ENCODE measurements at places on chromosomes 5 and 9.

- DNase-seq: no peak
Measured at GRCh38 chr9:98442541-98442940, 187.1 kb upstream of the TBC1D2 start.

GRCh38 chr5:98773464-98774191, at the start of gene RGMB:
Gene RGMB, plus strand, starts transcription at chr5:98773663. Its CDS starts 408 bp downstream, at chr5:98774071.
- DNase-seq: peak; percentile 93

DNA sequence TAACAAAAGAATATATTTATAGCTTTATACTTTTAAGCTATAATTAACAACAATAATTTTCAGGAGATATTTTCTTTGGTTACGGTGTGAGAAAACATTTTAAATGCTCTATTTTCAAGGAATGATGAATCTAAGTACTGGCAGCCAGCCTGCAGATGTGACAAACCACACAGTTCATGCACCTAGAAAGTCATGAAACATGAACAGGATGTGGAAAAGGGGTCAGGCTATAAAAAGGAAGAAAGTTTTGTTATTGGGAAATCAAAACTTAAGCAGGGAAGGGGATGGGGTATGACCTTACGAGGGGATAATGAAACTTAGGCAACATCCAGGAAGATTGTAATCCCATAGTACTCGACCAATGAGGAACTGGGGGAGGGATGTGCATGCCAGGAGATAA, 508.7 kb upstream of the GRAMD2B start:
- no peak for DNase-seq

- DNase-seq: no peak
Measured at GRCh38 chr9:130373679-130374325, 71.0 kb upstream of the ASS1 start.

DNA sequence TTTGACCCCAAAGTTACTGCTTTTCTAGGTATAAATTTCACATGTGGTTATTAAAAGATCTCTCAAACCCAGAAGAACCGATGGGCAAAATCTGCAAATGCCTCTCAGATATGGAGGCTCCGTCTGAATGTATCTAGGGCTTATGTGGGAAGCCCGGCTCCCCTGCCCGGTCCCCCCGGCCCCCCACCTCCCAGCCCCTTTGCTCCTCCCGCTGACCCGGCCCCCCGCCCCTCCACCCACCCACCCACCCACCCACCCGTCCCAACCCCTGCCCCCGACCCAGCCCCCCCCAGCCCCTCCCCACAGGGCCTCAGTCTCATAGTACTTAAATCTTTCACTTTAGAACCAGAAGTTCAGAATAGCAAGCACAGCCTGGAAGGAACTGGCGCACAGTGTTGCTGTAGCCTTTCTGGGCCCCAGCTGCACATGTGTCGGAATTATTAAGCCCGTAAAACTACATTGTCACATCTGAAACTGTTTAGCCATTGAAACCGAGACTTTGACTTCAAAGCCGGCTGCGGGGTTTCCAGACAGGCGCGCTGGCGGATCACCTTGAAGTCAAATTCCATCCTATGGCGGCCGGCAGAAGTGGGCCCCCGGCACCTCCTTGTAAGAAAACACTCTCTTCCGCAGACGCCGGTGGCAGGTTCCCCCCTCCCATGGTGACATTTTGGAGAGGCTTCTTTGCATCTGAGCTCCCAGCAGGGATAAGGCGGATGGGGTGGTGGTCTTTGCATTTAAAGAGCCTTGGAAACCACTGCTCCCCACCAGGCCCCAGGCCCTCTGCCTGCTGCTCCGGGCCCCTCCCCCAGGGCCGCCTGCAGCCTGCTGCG, 12.8 kb downstream of the NKD2 start:
- DNase-seq: no peak

GRCh38 chr9:108861464-108861863, 602 bp upstream of the ACTL7A start:
- peak; percentile 22 for DNase-seq

DNA sequence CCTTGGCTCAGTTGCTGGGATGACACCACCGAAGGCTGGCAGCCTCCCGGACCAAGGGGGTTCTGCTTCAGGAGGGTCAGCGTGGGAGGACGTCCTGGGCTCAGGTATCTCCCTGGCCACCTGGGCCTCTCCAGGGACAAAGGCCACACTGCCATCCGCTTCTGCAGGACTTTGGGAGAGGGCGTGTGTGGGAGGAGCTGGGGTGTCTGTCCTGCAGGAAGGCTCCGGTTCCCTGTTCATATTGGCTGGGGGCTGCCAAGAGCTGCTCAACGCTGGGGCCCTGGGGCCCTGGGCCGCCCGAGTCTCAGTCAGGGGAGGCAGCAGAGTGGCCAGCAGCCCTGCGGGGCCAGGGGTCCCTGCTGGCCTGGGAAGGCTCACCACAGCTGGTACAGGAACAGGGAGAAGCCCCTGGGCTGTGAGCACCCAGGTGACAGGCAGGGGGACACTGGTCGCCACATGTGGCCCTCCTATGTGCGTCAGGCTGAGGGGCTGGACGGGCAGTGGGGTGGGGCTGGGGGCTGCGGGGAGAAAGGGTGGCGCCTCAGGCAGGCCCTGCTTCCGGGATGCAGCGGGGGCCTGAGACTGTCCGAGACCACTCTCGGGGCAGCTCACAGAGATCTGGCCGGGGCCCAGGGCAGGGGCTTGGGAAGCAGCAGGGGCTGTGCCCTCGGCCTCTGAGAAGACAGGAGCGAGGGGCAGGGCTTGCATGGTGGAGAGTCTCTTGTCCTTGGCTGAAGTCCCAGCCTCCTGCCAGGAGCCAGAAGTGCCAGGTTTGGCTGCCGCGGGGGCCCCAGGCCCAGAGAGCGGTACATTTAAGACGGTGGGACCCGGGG, 4.9 kb upstream of the CARD9 start:
- no peak for DNase-seq

- no peak for DNase-seq
Measured at GRCh38 chr9:137611623-137612609, 6.4 kb downstream of the ARRDC1 start.

- no peak for DNase-seq
Measured at GRCh38 chr5:40397091-40397490, 282.6 kb upstream of the PTGER4 start.

DNA sequence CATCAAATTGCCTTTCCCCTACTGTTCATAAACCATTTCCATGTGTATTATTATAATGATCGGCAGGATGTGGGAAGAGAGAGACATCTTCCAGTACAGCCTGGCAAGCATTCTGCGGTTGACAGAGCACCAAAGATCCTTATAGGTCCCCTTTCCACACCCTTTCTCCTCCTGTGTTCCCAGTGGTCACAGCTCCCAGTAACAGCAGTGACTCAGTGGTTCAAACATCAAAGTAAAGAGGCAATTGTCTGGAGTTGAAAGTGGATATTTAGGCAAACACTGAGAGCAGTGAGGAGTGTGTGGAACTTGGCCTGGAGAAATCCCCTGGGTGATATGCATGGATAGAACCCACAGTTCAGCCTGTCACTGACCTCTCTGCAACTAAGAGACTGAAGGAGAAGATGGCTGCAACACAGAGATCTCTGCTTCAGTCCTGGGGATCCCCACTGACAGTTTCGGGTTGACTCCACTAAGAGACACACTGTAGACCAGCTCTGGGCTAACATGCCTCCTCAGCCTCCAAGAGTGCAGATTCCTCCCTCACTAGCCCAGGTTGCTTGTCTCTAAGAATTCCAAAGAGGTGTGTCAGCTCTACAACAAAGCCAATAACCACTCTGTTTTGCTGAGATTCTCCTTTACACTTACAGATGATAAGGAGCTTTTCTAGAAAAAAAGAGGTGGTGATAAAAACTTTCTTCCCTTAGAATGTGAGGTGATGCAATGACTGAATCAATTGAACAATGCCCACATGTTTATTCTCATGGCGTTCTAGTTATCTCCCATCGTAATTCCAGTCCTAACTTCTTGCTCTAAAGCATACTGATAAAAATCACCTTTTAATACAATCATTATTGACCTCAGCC, 94.4 kb upstream of the IL6ST start:
- DNase-seq: no peak

DNA sequence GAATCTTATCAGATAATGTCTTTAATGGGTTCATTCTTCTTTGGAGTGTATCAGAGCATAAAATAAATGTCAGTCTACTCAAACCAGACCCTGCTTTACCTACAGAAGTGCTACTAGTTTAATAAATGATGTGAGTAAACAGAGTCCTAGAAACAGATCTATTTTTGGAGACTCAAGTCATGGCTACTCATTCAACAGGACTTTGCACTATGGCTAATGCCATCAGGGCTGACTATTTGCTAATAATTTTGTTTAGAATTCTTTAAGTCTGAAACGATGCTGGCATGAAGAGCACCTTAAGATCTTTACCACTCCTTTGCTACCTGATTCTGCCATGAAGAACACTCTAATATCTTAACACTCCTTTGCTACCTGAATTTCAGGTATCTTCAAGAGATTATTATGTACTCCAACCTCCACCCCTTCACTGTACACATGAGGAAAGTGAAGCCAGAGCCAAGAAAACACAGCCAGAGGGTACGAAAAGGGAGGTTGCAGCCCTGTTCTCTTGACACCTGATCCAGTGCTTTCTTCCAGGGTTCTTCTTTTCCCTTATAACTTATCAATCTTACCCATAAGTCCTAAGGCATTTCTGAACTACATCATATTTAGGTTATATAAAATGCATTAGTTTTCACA, 62.4 kb downstream of the ZNF608 start:
- no peak for DNase-seq

DNA sequence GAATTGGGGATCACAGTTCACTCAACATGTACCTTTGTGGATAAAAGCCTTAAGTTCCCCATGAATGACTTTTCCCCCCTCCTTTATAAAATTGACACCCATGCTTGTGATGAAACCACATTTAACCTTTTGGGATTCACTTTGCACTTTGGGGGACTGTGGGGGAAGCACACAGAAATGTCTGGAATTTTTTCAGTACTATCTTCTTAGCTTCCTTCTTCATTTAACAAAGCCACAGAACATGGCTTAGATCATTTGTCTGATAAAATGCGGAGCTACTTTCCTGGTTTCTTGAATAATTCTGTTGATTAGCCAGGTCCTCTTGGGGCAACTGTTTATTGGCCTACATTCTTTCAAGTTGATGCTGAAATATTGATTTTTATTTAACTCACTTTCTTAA, 29.9 kb downstream of the TNFSF15 start:
- no peak for DNase-seq

Data from SHP77 treated with DMSO at 0.1 percent for 48 hours (cell line).